Upper lobe of right lung (tissue), 1 donor: ENCODE measurements at places on chromosomes 13 and 19.

- DNase-seq = no peak
Measured at GRCh38 chr13:107734891-107735625, 480.3 kb downstream of the LIG4 start.

DNA sequence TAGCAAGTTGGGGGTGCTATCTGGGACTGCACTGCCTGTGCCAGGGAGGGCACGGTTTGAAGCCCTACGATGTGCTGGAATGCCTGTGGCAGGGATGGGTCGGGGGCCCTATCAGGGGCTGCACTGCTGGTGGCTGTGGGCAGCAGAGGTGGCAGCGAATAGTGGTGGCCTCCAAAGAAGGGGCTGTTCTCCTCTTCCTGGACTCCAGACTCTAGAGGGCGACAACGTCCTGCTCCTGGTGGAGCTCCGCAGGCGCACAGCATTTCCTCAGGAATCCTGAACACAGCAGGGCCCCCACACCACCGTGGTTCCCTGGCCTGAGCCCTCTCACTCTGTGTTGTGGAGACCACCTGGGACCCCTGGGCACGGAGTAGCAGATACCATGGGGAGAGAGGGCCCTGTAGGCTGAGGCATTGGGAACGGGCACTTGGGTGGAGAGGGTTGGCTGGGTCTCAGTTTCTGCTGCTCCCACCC, 145.6 kb downstream of the TNFRSF19 start:
- peak; percentile 69 for DNase-seq

GRCh38 chr19:15166700-15167099, 34.1 kb downstream of the NOTCH3 start:
- no peak for DNase-seq

GRCh38 chr13:30376426-30377311, 45.6 kb upstream of the UBE2L5 start:
- DNase-seq = no peak

DNA sequence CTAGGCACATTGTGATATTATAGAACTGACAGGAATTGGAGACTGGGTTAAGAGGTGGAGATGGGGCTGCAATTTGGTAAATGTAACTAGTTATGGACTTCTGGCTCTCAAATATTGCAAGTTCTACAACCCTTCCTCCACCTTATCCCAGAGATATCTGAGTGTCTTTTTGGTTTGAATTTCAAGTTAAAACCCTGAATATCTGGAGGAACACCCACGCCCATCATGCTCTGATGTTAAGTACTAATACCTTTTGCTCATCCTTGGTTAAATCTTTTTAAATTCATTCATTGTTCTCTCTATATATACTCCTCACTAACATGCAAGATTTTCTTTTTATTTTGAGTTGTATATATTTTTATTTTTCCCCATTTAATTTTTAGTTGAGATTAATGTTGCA, 28.9 kb downstream of the ITGBL1 start:
- DNase-seq = no peak

DNA sequence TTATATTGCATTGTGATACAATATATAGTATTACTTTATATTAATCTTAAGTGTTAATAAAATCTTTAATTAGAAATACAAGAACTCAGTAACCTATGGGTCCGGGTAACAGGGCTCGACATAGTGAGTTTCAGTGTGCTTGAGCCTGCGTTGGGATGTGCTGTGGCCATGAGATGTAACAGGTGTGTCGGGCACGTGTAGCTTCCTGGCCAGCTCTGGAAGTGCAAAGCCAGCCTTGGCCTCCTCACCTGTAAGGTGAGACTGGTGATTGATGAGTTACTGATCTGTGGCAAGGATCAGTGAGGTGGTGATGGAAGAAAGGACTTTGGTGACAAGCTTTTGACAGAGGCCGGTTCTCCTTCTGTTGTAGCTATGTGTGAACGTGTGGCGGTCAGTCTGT, 19.2 kb downstream of the ATP4B start:
- no peak for DNase-seq
